ENCODE measurements at places on chromosomes 7 and 10. TPM values are rescaled to one million over a fixed set of nuclear protein-coding genes. Genes with fewer than 3 reads are reported as not detected.

ACBD7 gene
- 0.41 TPM for total RNA-seq

- H3K27ac ChIP-seq: peak overlapping the region; percentile 46
- no peaks in the 10 kb centered on the region for H3K27me3 ChIP-seq
- H3K36me3 ChIP-seq: no peaks in the 10 kb centered on the region
- no peak overlapping the region for H3K4me3 ChIP-seq
- H3K4me1 ChIP-seq: peaks cover 6% of the 10 kb centered on the region
These were observed 10.8 kb downstream of the LFNG start for GRCh38 chr7:2530071-2530987.

DNA sequence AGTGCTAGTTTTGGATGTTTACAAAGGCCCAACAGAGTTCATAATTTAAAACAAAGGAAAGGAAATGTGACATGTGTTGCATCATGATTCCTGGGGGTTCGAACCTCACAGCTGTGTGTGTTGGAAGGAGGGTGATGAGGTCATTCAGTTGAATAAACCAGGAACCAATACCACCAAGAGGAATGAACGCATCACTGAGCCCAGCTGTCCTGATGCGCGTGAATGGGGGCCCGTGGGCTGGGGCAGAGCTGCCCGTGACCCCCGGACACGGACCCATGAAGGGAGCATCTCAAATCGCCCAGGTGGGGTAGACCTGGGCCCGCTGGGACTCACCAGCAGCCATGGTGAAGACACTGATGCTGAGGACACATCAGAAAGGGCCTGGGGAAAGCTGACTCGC, 33.0 kb downstream of the BRI3 start:
- no peak for DNase-seq
- H3K4me1 ChIP-seq: no peaks in the 10 kb centered on the region
- no peak overlapping the region for H3K27ac ChIP-seq
- H3K27me3 ChIP-seq: no peaks in the 10 kb centered on the region

- no peak for DNase-seq
- H3K27ac ChIP-seq: no peak overlapping the region
- no peaks in the 10 kb centered on the region for H3K27me3 ChIP-seq
- no peak overlapping the region for H3K4me3 ChIP-seq
- no peaks in the 10 kb centered on the region for H3K36me3 ChIP-seq
These were observed 221.0 kb downstream of the AUTS2 start for GRCh38 chr7:69819333-69819705.

DNA sequence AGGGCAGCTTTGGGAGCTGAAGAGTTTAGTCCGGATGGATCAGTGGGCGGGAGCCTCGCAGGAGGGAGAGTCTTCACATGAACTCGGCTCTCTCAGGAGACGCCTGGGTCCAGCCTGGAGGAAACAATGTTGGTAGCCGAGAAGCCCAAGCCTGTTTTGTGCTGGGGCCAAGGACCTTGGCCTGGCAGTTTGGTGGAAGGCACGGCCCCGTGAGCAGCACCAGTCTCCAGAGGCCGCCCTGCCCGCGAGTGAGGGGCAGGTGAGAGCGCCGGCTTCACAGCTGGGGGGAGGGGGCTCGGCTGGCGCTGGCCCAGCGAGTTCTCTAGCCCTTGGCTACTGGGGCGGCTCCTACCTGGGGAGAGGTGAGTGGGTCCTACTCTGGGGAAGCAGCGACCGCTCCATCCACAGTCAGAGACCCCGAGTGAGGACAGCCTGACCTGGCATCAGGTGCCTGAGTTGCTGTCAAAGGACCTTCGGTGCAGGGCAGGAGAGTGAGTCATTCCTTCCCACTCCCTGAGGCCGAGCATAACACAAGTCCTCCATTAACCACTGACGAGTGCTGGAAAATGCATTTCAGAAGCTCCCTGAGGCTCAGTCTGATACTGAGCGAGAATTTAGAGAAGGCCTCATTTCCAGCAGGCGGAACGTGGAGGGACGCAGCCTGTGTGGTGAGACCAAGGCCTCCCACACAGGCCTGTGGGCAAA, 89.3 kb upstream of the DIP2C start:
- H3K27me3 ChIP-seq: no peaks in the 10 kb centered on the region
- peaks cover 7% of the 10 kb centered on the region for H3K4me1 ChIP-seq
- H3K4me3 ChIP-seq: no peak overlapping the region
- DNase-seq: no peak
- H3K36me3 ChIP-seq: no peaks in the 10 kb centered on the region

DNA sequence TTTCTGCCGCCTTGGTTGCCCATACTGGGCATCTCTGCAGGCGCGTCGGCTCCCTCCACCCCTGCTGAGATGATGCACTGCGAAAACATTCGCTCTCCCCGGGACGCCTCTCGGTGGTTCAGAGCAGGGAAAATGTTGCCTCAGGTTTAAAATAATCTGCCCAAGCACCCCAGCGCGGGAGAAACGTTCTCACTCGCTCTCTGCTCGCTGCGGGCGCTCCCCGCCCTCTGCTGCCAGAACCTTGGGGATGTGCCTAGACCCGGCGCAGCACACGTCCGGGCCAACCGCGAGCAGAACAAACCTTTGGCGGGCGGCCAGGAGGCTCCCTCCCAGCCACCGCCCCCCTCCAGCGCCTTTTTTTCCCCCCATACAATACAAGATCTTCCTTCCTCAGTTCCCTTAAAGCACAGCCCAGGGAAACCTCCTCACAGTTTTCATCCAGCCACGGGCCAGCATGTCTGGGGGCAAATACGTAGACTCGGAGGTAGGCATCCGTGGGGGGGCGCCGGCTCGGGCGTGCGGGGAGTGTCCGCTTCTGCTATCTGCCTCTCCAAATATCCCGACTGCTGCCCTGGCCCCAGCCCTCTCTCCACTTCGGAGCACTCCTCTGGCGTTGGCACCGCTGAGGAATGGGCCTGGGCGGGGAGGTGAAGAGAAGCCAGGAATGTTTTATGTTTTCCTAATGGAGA, at the start of gene CAV1:
Gene CAV1, plus strand, starts transcription at position 428 of the 689 bp plus-strand sequence. Its CDS starts 27 bp downstream, at position 455.
- H3K4me1 ChIP-seq: peaks cover 22% of the 10 kb centered on the region
- DNase-seq: peak; percentile 56
- no peaks in the 10 kb centered on the region for H3K27me3 ChIP-seq
- H3K4me3 ChIP-seq: peak within 1 kb of the TSS; percentile 95
- peak within 1 kb of the TSS; percentile 98 for H3K27ac ChIP-seq

DNA sequence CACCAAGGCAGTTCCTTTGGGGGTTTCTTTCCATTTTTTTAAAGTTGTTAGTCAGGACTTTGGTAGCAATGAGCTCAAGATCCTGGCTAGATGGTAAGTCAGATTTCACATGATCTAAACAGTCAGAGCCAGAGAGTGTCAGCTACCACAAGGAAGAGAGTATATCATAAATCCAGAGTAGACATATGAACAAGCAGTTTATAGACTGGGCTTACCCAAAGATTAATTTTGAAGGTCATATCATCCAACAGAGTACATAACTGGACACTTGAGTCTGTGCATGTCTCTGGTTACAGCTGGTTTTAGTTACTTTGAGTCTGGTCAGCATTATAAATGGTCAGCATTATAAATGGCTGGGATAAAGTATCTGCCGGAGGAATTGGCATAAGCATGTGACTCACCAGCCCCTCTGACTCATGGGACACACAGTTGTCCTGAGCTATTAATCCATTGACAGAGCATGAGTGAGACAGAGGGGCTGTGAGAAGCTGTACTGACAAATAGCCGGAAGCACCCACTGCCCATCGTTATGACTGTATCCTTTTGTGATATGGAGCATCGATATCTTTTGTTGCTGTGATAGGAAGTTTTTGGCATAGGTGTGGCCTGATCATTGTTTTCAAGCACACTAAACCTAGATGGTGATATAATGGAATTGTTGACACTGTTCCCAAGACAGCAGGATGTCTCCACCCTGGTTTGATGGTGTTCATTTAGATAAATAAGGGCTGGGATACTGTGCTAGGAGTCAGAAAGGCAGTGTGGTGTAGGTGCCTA, 19.3 kb downstream of the PPP1R3C start:
- no peak overlapping the region for H3K4me3 ChIP-seq
- H3K36me3 ChIP-seq: no peaks in the 10 kb centered on the region
- DNase-seq: peak; percentile 61

DNA sequence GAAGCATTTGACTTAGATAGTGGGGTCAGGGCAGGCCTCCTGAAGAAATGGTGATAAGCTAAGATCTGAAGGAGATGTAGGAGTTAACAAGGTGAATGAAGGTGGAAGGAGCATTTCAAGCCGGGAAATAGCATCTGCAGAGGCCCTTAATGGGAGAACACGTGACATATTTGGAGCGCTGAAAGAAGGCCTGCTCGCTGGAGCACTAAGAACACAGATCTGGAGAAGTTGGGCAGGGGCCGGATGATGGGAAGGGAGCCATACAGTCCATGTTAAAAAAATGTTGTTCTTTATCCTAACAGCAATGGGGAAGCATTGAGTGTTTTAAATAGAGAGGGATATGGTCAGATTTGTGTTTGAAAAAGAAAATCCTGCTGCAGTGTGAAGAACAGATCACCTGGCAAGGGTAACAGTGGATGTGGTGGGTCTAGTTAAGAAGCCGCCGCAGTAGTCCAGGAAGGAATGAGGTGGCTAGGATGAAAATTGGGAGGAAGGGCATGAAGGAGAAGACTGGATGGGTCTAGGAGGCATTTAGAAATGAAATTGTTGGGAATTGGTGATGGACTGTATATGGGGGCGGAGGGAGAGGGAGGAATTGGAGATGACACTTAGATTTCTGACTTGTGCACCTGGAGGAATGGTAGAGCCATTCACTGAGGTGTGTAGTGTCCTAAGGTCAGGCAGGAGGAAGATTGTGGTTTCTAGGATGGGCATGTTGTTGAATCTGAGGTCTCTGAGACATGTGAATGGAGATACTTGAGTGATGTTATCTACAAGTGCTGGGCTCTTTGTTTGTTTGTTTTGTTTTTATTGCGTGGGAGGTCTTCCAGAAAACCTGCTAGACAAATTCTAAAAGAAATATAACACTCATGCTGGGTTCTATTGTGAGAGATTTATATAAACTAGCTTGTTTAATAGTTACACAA, 58.4 kb downstream of the MET start:
- H3K27ac ChIP-seq: no peak overlapping the region
- no peak for DNase-seq
- no peaks in the 10 kb centered on the region for H3K36me3 ChIP-seq
- H3K4me3 ChIP-seq: no peak overlapping the region

Measured in thoracic aorta (tissue), 2 donors.